ENCODE measurements at places on chromosomes 13 and 19. TPM values are rescaled to one million over a fixed set of nuclear protein-coding genes. Genes with fewer than 3 reads are reported as not detected.

- peak; percentile 33 for DNase-seq
Observed at GRCh38 chr13:20258208-20258962, 26.3 kb upstream of the GJB6 start.

- DNase-seq: no peak
Observed at GRCh38 chr19:34960103-34960805, 3.8 kb downstream of the ZNF792 start.

DNA sequence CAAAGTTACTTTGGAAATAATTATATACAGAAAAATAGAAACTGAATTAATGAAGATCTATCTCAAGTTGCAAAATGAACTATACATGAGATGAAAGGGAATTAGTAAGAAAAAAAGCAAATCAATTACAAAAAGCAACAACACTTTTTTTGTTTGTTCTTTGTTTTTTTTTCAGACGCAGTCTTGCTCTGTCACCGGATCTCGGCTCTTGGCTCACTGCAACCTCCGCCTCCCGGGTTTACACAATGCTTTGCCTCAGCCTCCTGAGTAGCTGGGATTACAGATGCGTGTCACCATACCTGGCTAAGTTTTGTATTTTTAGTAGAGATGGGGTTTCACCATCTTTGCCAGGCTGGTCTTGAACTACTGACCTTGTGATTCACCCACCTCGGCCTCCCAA lies 2.2 kb downstream of the ZNF415 start:
- no peak for DNase-seq

GRCh38 chr13:94312511-94313216 lies 166.8 kb downstream of the DCT start:
- no peak for DNase-seq

DNA sequence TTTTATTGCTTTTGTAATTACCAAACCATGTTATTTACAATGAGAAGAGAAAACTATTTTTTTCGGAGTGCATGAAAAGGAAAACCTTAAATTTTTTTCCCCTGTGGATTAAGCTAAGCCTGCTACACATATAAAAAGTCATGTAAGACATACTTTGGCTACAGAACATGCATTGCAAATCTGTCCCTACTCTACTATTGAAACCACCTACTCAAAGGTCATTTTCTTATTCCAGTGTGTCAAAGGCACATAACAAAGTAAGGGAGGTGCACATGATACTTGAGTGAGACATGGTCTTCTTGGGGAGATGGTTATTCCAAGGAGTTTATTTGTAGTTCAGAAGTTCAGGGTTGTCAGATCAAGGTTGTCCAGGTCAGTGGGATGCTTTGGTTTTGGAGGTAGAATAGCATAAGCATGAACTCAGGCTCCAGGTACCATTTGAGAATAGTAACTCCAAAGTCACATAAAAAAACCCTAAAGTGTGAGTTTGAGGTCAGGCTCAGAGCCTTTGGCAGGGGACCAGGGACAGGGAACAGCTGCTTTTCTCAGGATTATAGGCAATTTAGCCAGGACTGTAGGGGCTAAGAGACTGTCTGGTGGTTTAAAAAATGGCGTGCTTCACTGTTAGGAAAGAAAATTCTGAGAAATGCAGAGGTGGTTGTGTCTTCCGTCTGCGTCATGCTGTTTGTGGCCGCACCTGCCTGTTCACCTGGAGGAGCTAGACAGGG lies 15.4 kb downstream of the FARP1 start:
- no peak for DNase-seq

DNA sequence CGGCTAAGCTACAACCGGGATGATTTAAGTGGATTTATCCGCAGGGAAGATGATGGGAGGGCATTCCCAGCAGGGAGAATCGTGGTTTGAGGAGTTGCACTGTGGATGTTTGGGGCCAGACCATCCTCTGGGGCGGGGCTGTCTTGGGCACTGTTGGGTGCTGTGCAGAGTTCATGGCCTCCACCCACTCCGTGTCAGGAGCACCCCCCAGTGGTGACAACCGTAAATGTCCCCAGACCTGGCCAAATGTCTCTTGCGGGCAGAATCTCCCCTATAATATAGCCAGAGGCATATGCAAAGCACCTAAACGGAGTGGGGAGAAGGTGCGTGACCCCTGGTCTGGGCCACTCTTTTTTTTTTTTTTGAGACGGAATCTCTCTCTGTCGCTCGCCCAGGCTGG lies 40.2 kb downstream of the SMIM24 start:
- DNase-seq: peak; percentile 50

GRCh38 chr13:97367016-97367822 lies 66.8 kb upstream of the RAP2A start:
- no peak for DNase-seq

- DNase-seq: no peak
Observed at GRCh38 chr19:49553451-49554271, 25.9 kb downstream of the RCN3 start.

DNA sequence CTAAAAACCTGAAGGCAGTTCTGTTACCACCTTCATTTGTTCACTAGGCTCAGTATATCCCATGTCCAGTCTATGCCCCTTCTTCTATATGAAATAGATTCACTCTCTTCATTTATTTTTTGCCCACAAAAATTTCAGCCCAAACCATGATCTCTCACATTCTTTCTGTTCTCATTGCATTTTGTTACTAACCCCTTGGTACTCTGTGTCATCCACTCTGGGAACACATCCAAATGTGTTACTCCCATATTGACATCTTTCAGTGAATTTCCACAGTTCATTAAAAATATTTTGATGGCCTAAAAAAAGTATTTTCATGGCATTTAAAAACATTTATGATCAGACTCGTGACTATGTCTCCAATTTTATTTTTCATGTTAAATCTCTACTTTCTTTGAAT lies 378.9 kb downstream of the SLITRK1 start:
- DNase-seq: no peak

GRCh38 chr13:73082471-73082870 lies 23.7 kb downstream of the KLF5 start:
- no peak for DNase-seq

DNA sequence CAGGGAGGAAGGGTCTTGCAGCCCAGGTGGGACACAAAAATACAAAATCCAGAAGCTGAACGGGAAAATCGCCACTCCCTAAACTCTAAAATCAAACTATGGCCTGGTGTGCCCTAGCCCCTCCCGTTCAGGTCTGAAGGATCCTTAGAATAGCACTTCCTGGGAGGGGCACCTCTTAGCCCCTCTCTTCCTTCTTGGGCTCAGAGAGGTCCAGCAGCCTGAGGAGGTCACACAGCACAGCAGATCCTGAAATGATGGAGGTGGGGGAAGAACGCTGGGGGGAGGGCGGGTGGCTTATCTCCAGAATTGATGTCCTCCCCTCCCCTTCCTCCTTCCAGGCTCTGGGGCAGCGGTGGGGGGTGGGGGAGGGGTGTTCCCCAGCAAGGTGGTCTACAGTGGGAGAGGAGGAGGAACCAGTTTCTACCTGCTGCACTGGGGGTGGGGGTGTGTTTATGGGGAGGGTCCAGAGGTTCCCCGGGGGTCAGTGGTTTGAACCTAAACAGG lies 1.9 kb downstream of the DIRAS1 start:
- no peak for DNase-seq

- no peak for DNase-seq
Observed at GRCh38 chr13:113937073-113937472, 36.8 kb downstream of the C13orf46 start.

DNA sequence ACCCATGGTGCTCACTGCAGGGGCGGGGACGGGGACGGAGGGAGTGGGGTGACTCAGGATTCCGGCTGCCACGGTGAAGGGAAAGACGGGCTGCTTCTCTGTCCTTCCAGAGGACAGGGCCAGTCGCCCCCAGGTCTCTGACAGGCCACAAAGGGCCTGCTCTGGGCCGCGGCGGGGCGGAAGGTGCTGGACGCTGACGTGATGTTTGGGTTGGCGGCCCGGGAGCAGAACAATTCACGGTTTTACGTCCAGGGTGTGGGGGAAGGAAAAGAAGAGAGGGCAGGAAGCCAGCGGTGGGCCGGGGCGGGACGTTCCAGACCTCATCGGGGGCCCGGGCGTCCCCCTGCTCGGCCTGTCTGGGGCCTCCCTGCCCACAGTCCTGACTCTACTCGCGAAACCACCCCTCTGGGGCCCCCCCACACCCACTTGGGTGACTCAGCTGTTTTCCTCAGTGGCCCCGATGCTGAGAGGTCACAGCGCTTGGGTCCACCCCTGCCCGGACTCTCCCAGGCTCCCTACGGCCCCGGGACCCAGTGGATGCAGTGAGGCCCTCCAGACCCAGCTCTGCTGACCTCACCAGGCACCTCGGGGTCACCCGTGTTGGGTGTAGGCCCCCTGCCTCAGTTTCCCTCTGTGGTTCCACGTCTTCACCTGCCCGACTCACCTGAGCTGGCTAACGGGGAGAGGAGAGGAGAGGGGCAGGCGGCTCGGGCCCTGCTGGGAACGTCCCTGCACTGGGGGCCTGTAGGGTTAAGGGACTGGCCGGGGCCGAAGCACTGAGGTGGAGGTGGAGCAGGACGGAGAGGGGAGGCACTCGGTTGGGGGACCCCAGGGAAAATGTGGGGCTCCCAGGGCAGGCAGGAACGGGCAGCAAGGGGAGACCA lies 29.2 kb downstream of the PIP5K1C start:
- DNase-seq: peak; percentile 74

- no peak for DNase-seq
Observed at GRCh38 chr13:50731400-50731799, 112.1 kb downstream of the DLEU7 start.

GRCh38 chr19:19540064-19540714 lies 2.1 kb downstream of the CILP2 start:
- no peak for DNase-seq

GRCh38 chr13:106696719-106697118 lies 128.8 kb upstream of the ARGLU1 start:
- DNase-seq: no peak

- peak; percentile 27 for DNase-seq
Observed at GRCh38 chr19:10769533-10770491, 51.9 kb downstream of the DNM2 start.

GRCh38 chr13:76038920-76039716 lies 403.0 kb downstream of the LMO7 start:
- DNase-seq: no peak

DNA sequence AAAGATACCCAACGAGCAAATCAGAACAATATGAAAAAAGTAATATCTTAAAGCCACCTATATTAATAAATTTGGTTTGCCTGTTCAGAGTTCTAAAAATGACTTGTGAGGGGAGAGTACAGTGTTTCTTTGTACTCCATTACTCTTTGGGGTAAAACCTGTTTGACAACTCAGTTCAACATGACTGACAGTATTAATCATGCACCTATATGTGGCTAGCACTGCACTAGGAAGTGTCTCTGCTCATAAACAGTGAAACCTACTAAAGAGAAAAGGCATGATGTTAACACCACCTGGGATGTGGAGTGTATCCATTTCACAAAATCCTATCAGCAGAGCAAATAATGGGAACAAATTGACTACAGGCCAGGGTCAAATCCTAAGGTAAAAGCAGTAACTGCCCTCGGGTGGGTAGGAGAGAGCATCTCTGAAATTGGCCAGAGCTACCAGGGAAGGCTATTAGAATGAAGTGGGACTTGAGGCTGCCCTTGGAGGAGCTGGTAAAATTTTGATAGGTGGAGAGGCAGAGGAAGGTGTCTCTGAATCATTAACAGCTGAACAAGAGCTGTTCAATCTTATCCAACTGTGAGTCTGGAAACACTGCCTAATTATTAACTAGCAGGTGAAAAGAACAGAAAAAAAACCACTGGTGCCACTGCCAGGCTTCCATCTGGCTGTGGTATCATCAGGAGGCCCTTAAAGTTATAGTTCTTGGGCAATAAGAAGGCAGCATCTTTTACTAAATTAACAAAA lies 365.1 kb downstream of the DNAJC15 start:
- no peak for DNase-seq

The PSG7 gene
- not detected for total RNA-seq

The PSG2 gene
- total RNA-seq: not detected

The RFPL4A gene
- total RNA-seq: not detected

The FOXA3 gene
- total RNA-seq: not detected

The SPTBN4 gene
- 19.2 TPM for total RNA-seq

The PDE4A gene
- total RNA-seq: 12.7 TPM

The RAB20 gene
- total RNA-seq: 29.1 TPM

The ATXN8OS gene
- total RNA-seq: not detected

The CATSPERD gene
- total RNA-seq: not detected

The SF3A2 gene
- total RNA-seq: 21.4 TPM

The KLK8 gene
- 1.6 TPM for total RNA-seq

The ADGRE2 gene
- total RNA-seq: 6.0 TPM

The KCTD12 gene
- total RNA-seq: 126 TPM

The CILP2 gene
- total RNA-seq: 0.20 TPM

The ATP4A gene
- total RNA-seq: 0.63 TPM

The S1PR2 gene
- total RNA-seq: 11.7 TPM

The CD70 gene
- not detected for total RNA-seq

The SPRED3 gene
- 0.60 TPM for total RNA-seq

The DOCK6 gene
- total RNA-seq: 37.5 TPM

The URAD gene
- not detected for total RNA-seq

The PEAK3 gene
- total RNA-seq: 3.7 TPM

The LRG1 gene
- 1.8 TPM for total RNA-seq

All from tibial nerve (tissue), 4 donors.